ENCODE measurements at places on chromosomes 7 and 10.

GRCh38 chr10:5551531-5552375 lies 27.0 kb downstream of the CALML3 start:
- peak; percentile 69 for DNase-seq

DNA sequence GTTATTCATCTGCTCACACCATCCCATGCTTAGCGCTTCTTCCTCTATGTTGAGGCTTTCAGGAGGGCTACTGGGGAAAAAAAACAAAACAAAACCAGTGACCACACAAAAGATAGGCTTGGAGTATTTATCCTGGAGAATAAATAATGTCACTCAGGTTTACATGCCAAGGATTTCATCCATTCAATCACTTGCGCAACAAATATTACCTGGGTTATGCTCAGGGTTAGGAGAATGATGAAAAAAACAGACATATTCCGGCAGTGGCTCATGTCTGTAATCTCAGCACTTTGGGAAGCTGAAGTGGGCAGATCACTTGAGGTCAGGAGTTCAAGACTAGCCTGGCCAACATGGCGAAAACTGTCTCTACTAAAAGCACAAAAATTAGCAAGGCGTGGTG lies 3.3 kb upstream of the ELOVL3 start:
- no peak for DNase-seq

GRCh38 chr7:115230882-115231571 lies 309.1 kb downstream of the MDFIC start:
- DNase-seq = no peak

DNA sequence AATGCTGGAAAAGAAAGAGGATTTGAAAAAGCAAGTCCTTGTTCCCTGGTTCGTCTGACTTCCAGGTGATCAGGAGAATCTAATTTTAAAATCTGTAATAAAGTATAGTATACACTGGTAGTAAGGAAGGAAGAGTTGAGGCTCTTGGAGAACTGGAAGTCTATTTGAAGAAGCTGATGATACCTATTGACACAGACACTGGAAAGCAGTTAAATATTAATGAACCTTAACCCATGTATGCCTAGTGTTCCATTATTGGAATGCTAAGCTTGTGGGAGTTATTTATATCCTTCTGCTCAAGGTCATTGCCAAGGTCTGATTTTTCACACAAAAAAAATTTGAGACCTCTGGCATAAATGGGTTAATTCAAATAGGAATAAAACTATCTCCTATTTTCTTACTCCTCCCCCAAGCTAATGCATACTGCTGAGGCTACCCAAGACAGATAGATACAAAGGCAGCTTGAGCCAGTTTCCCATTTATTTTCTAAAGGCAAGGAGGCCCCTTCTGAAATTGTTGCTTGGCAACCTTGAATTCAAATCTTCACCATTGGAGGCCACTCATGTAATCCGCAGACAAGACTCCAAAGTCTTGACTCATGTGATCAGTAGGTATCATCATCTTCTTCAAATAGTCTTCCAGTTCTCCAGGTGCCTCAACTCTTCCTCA lies 110.2 kb downstream of the FZD1 start:
- DNase-seq = no peak

GRCh38 chr10:75538144-75538543 lies 106.7 kb downstream of the LRMDA start:
- no peak for DNase-seq

DNA sequence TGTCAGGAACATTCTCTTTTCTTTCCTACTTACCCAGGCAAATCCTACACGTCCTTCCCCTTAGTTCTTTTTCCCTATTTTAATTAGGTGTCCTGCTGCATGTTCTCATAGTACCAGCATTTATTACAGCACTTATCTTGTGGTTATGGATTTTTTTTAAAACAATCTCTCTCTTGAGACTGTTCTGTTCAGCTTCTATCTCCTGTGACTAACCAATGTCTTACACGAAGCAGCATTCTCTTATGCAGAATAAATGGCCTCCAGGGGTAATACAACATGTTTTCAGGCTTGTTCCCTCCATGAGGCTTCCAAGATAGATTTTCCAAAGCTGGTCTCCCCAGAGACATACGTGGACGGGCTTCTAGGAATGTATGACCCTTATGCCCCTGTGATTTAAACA lies 1096.1 kb upstream of the CELF2 start:
- no peak for DNase-seq

GRCh38 chr10:34585422-34586112 lies 229.5 kb downstream of the PARD3 start:
- no peak for DNase-seq

- no peak for DNase-seq
Measured at GRCh38 chr10:75619635-75620034, 188.2 kb downstream of the LRMDA start.

GRCh38 chr7:151378496-151379192 lies 31.2 kb downstream of the WDR86 start:
- no peak for DNase-seq

- DNase-seq = no peak
Measured at GRCh38 chr7:5591278-5591874, 167.7 kb upstream of the TNRC18 start.

DNA sequence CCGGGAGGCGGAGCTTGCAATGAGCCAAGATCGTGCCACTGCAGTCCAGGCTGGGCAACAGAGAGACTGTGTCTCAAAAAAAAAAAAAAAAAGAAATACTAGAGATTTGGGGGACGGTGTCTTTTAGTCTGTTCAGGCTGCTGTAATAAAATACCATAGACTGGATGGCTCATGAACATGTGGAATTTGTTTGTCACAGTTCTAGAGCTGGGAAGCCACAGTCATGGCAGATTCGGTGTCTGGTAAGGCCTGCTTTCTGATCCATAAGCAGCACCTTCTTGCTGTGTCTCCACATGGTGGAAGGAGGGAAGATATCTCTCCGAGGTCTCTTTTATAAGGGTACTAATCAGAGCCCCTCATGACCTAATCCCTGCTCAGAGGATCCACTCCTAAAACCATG lies 102.7 kb upstream of the MKLN1 start:
- DNase-seq = no peak

GRCh38 chr7:85156661-85157208 lies 30.1 kb downstream of the SEMA3D start:
- DNase-seq = no peak

DNA sequence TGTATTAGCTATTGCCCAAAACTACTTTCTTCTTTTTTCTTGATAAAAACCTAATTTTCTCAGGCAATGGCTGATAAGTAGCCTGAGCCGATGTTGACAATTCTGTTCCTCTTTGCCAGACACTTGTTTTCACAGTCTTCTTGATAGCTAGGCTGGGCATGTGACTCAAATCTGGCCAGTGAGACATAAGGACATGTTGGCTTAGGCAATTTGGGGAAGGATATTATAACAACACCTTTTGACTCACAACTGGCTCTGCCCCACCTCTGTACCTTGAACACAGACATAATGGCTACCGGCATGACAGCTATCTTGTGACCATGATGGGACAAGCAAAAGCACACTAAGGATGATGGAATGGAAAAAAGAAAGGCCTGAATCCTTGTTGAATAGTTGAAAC lies 72.9 kb upstream of the GPR22 start:
- no peak for DNase-seq

GRCh38 chr10:129272866-129273650 lies 194.0 kb upstream of the MGMT start:
- no peak for DNase-seq

GRCh38 chr7:89584896-89585295 lies 569.4 kb upstream of the STEAP1 start:
- no peak for DNase-seq

- peak; percentile 93 for DNase-seq
Measured at GRCh38 chr10:124388823-124389612, 29.7 kb downstream of the OAT start.

- DNase-seq = no peak
Measured at GRCh38 chr7:135512135-135512887, 2.4 kb upstream of the CNOT4 start.

DNA sequence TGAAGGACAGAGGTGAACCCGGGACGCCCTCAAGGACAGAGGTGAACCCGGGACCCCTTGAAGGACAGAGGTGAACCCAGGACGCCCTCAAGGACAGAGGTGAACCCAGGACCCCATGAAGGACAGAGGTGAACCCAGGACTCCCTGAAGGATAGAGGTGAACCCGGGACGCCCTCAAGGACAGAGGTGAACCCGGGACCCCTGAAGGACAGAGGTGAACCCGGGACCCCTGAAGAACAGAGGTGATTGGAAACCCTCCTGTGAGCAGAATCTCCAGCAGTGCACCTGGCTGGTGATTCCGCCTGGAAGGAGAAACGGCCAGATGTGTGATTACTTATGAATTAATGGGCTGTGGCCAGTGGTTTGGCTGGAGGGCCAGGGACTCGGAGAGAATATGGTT lies 272.3 kb downstream of the PTPRN2 start:
- DNase-seq = no peak

GRCh38 chr7:121002757-121003200 lies 14.3 kb downstream of the CPED1 start:
- DNase-seq = no peak

GRCh38 chr7:149642589-149642988 lies 130.8 kb downstream of the ZNF467 start:
- DNase-seq = no peak

GRCh38 chr10:3881622-3882021 lies 96.6 kb upstream of the KLF6 start:
- DNase-seq = no peak

GRCh38 chr7:37663693-37664092 lies 19.9 kb upstream of the GPR141 start:
- no peak for DNase-seq

- DNase-seq = peak; percentile 5
Measured at GRCh38 chr10:1589257-1589656, 148.1 kb downstream of the ADARB2 start.

- DNase-seq = no peak
Measured at GRCh38 chr10:11205030-11205772, 187.5 kb downstream of the CELF2 start.

- DNase-seq = no peak
Measured at GRCh38 chr10:77798940-77799339, 127.6 kb downstream of the DLG5 start.

- DNase-seq = no peak
Measured at GRCh38 chr10:119786117-119786769, 60.4 kb downstream of the INPP5F start.

DNA sequence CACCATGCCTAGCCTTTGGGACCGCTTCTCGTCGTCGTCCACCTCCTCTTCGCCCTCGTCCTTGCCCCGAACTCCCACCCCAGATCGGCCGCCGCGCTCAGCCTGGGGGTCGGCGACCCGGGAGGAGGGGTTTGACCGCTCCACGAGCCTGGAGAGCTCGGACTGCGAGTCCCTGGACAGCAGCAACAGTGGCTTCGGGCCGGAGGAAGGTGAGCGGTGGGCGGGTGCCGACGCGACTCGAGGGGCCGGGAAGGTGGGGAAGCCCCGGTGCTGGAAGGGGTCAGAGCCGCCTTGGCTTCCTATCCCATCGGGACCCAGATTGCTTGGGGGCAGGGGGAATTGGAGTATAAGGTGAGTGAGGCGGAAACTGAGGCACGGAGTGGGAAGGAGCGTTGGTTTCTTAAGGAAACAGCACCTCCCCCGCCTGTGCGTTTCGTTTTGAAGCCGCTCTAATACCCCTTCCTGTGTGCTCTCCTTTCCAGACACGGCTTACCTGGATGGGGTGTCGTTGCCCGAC lies 547 bp downstream of the DDIT4 start:
- DNase-seq = no peak

GRCh38 chr10:90959826-90960225 lies 38.9 kb upstream of the ANKRD1 start:
- no peak for DNase-seq

GRCh38 chr10:48770561-48771089 lies 86.0 kb downstream of the WDFY4 start:
- DNase-seq = no peak

DNA sequence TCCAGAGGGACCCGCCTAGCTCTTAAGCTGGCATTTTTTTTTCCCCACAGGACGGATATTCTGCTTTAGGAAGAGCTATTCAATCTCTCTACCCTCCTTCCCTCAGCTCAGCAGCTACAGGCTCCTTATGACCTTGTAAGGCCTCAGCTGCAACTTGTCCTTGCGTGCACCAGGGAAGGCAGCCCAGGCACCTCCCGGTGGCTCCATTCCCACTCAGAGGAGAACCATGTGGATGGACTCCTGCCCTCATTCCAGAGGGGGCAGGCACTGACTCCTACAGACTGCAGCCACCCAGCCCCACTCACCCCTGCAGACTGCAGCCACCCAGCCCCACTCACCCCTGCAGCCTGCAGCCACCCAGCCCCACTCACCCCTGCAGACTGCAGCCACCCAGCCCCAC lies 73.7 kb downstream of the ITIH5 start:
- DNase-seq = no peak

GRCh38 chr7:115135769-115136410 lies 214.0 kb downstream of the MDFIC start:
- DNase-seq = no peak

DNA sequence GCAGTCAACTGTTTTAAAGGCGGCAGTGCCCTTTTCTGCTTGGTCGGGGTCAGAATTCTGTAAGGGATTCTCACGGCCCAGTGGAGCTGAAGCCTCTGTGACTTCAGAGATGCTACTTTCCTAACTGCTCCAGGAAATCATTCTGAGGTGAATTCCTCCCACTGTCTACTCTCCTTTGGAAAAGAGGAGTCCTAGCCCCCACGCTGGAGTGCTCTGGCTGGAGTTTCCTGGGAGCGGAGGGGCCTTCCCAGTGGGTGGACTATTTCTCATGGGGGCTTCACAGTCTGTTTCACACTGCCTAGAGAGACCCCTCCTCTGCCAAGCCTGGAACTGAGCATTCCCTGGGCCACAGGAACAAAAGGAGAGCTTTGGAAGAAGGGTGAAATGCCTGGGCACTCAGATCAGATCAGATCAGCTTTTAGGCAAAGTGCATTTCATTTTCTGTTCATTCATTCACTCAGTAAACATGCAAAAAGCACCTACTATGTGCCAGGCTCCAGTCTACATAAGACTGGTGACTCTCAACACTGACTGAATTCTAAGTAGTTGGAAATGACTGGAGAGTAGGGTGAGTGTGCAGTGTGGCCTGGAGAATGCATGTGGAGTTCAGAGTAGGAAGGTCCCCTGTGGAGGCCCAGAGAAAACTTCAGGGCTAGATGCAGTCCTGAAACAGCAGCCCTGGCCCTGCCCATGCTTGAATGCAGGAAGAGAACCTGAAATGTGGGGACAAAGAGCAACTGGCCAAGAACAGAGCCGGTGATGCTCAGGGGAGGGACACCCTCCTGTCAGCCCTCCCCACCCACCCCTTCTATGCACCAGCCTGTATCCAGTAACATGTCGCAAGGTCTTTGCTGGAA lies 12.2 kb downstream of the ZNF488 start:
- DNase-seq = no peak

DNA sequence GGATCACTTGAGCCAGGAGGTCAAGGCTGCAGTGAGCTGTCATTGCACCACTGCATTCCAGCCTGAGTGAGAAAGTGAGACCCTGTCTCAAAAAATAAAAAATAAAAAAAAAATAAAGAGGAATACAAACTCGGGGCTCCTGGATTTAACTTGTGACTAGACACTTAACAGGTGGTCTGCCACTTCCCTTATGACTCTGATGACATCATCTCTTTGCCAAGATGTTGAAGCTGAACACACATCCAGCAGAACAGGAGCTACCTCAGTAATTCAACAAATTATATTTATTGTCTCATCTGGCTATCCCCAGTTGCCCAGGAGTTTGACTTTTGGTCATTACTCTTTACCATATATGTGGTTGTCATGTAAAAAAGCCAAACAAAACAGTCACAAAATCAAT lies 35.3 kb downstream of the NEUROD6 start:
- DNase-seq = no peak

All from activated naive CD4-positive, alpha-beta T cell treated with anti-CD3 and anti-CD28 coated beads, Interleukin-2, amount 50 U/mL, for 16 hours (primary cell).